ENCODE measurements at places on chromosomes 11 and 22. TPM values are rescaled to one million over a fixed set of nuclear protein-coding genes. Genes with fewer than 3 reads are reported as not detected.

GRCh38 chr22:45788522-45788921 lies 116.9 kb downstream of the ATXN10 start:
- H3K27ac ChIP-seq, result no peak overlapping the region
- H3K4me3 ChIP-seq, result no peak overlapping the region
- H3K27me3 ChIP-seq, result no peaks in the 10 kb centered on the region
- H3K4me1 ChIP-seq, result no peaks in the 10 kb centered on the region

DNA sequence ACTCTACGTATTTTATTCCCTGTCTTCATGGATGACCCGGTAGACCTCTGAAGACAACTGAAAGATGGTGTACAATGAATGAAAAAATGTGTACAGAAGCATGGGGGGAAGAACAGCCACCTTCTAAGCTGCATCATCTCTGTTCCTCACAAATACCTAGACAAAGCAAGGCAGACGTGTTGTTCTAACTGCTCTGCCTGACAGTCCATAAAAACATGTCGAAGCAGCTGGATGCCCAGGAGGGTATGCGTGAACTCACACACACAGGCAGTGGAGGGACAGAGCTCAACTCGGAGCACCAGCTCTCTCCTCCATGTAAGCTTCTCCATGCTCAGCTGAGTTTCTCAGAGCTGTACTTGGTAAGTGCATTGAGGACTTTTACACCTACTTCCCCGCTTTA lies 327.4 kb downstream of the CTTN start:
- no peaks in the 10 kb centered on the region for H3K4me1 ChIP-seq
- H3K27me3 ChIP-seq, result no peaks in the 10 kb centered on the region
- H3K27ac ChIP-seq, result no peak overlapping the region

DNA sequence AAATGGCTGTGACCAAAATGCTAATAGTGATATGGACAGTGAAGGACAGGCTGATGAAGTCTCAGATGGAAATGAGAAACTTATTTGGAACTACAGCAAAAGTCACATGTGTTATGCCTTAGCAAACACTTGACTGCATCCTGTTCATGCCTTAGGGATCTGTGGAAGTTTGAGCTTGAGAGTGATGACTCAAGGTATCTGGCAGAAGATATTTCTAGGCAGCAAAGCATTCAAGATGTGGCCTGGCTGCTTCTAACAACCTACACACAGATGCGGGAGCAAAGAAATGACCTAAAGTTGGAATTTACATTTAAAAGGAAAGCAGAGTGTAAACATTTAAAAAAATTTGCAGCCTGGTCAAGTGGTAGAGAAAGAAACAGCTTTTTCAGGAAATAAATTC lies 28.1 kb upstream of the CD81 start:
- no peak overlapping the region for H3K27ac ChIP-seq
- no peaks in the 10 kb centered on the region for H3K36me3 ChIP-seq
- H3K4me3 ChIP-seq, result no peak overlapping the region
- H3K4me1 ChIP-seq, result no peaks in the 10 kb centered on the region
- DNase-seq, result no peak

- peaks cover 6% of the 10 kb centered on the region for H3K36me3 ChIP-seq
- H3K4me1 ChIP-seq, result peaks cover 10% of the 10 kb centered on the region
- H3K27ac ChIP-seq, result no peak overlapping the region
- no peaks in the 10 kb centered on the region for H3K27me3 ChIP-seq
- no peak for DNase-seq
Measured at GRCh38 chr11:62851807-62852522, 12.6 kb upstream of the WDR74 start.

DNA sequence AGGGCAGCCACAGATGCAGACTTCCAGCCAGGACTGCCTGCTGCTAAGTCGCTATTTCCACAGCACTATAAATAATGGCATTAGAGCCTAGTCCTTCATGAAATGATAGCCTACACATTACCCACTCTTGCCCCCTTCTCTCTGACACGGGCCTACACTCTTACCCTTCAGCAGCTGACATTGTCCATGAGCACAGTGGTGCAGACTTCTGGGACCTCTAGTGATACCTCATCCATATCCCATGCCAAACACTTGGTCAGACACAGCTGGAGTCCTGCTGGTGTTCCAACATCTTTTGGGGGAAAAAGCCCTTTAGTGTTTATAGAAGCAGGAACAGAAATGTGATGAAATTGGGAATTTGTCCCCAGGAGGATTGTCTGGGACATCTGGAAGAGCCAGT lies 43.4 kb upstream of the RAB1B start:
- H3K27me3 ChIP-seq, result no peaks in the 10 kb centered on the region
- H3K36me3 ChIP-seq, result no peaks in the 10 kb centered on the region
- no peak overlapping the region for H3K4me3 ChIP-seq
- no peak for DNase-seq

Gene LPXN
- total RNA-seq, result 10.0 TPM

Gene ANKRD13D
- total RNA-seq, result 39.5 TPM

Gene MMP12
- 2.3 TPM for total RNA-seq

Gene UVRAG
- total RNA-seq, result 12.8 TPM
